ENCODE measurements at places on chromosomes 6 and 20. TPM values are rescaled to one million over a fixed set of nuclear protein-coding genes. Genes with fewer than 3 reads are reported as not detected.

The SLC17A3 gene
- not detected for total RNA-seq

The MED20 gene
- 17.6 TPM for total RNA-seq

The HTR1E gene
- 0.54 TPM for total RNA-seq

The LGSN gene
- total RNA-seq: not detected

The SLC26A8 gene
- 3.7 TPM for total RNA-seq

Measured in cerebellum (tissue), 4 donors.